ENCODE measurements at places on chromosomes 3 and 15.
A peak's percentile ranks its signal among the peaks of the same experiment; 100 is the strongest.

DNA sequence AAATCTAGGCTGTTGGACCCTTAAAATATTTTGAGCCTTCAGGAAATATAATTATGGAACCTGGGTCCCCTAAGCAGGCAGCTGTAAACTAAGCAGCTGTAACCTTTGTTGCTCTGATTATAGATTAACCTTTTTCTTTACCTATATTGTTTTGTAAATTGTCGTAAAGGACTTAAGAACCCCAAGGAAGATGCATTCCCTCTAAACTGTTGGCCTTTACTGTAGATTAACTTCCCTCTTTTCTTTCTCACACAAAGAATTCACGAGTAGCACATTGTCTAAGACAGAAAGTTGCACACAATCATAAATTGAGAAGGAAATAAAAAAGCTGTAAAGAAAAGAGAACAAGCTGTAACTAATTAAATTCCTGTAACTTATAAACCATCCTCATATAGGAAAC is 877.3 kb downstream of the ROBO2 start:
- DNase-seq: no peak

DNA sequence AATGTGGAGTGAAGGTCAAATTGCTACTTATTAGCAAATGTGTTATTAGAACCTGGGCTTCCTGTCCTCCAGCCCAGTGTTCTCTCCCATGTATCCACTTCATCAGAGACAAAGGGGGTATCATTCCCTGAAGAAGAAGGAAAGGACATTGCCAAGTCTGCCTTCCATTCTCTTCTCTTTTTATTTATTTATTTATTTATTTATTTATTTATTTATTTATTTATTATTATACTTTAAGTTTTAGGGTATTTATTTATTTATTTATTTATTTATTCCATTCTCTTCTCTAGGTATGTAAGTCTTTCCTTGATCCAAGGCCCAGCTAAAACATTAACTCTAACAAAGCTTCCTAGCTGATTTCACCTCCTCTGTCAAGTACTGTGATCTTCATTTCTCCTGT is 277.8 kb upstream of the DNAJC19 start:
- no peak for DNase-seq

DNA sequence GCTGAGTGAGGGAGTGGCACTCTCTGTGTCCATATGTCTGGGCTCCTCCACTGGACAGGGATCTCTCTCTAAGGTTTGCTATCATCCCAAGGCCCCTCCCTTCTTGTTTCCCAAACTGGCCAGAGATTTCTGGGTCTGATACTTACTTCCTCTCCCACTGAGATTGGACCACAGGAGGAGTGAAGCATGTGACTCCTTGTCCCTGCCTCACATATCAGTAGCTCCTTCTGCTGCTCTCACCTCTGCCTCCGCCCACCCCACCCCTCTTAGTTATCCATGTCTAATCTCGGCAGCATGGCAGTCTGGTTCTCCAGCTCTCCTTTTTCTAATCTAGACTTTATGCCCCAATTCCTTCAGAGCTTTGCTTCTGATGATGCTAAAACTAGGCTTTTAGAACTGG is 223.1 kb downstream of the RPLP1 start:
- DNase-seq: no peak

GRCh38 chr3:149902498-149903139 is 68.1 kb downstream of the PFN2 start:
- no peak for DNase-seq

- peak; percentile 13 for DNase-seq
These were observed 10.7 kb downstream of the GCNT3 start for GRCh38 chr15:59622289-59622688.

GRCh38 chr3:104632521-104632920 is 734.2 kb upstream of the ALCAM start:
- DNase-seq: no peak

DNA sequence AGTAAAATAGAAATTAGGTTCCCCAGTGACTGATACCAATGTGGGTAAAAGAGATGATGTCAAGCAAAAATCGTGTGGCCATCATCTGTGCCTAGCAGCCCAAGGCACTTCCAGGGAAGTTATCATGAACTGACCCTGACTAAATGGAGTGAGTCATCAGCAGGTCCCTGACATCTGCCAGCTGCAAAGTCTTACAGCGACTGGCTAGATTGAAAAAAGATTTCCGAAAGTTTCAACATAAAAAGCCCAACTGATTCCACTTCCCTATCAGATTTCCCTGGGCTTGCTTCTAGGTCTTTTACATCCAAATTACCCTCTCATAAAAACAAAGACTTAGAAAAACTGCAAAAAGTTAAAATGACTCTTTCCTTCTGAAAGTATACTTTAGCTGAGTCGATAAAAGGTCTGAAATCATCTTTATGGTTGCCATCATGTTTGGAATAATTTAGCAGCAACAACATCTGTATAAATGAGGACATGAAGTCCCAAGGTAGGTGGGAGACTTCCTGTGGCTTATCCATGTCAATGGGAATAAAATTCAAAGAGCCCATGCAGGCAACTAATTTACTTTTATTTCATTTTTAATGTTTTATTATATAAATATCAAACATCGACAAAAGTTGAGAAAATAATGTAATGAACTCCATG is 342.8 kb downstream of the ERC2 start:
- DNase-seq: no peak

GRCh38 chr15:72099155-72099554 is 18.8 kb downstream of the MYO9A start:
- DNase-seq: no peak

DNA sequence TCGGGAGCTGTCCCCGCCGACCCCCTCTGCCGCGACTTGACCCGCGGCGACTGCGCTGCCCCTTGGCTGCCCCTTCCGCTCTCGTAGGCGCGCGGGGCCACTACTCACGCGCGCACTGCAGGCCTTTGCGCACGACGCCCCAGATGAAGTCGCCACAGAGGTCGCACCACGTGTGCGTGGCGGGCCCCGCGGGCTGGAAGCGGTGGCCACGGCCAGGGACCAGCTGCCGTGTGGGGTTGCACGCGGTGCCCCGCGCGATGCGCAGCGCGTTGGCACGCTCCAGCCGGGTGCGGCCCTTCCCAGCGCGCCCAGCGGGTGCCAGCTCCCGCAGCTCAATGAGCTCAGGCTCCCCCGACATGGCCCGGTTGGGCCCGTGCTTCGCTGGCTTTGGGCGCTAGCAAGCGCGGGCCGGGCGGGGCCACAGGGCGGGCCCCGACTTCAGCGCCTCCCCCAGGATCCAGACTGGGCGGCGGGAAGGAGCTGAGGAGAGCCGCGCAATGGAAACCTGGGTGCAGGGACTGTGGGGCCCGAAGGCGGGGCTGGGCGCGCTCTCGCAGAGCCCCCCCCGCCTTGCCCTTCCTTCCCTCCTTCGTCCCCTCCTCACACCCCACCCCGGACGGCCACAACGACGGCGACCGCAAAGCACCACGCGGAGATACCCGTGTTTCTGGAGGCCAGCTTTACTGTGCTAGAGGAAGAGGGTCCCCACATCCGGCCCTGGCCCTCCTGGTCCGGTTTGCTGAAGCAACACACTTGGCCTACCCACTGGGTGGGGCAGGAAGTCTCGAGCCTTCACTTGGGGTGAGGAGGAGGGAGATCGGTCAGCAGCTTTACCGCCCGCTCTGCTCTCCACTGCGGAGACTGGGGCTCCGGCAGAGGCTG is at the start of gene RASSF1:
RASSF1 (minus strand) TSS at position 389 of the 882 bp plus-strand sequence; CDS start at position 358, 31 bp downstream.
- peak; percentile 78 for DNase-seq

DNA sequence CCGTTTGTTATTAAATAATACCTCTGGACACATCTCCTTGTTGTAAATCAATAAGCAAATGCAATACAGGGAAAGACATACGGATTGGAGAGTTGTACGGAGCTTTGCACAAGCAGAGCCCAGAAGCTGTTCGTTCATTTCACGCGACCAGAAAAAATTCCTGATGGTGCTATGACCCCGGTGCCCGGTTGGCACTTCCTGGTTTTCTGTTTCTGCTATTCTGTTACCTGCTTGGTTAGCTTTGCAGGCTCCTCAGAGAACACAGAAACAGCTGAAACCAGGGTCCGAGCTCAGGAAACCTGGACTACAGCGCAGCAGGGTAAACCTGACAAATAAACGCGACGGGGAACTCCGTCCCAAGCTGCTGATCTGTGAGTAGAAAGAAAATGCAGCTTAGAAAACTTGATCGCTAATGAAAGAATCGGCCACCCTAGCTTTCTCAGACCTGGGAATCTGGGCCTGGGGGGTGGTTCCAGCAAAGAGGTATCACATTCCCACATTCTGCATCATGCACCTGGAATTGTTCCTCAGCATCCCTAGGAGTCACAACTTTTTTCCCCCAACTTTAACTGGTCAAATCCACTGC is 845 bp downstream of the CNTN3 start:
- no peak for DNase-seq

DNA sequence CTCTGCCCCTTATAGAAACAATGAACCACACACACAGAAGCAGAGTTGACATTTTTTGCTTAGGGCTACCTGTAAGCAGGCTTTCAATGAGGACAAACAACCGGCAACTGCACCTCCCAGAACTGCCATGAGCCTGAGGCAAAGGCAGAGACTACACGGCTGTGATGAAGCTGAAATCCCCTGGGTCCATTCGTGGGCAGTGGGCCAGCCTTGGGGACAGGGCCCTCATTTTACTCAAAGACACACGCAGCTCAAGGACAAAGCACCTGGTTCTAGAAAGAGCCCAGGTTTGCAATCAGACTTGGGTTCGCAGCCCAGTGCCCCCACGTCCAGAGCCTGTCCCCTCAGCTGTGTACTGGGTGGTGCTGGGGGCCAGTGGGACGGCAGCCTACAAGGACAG is 17.9 kb downstream of the FAM174B start:
- no peak for DNase-seq

DNA sequence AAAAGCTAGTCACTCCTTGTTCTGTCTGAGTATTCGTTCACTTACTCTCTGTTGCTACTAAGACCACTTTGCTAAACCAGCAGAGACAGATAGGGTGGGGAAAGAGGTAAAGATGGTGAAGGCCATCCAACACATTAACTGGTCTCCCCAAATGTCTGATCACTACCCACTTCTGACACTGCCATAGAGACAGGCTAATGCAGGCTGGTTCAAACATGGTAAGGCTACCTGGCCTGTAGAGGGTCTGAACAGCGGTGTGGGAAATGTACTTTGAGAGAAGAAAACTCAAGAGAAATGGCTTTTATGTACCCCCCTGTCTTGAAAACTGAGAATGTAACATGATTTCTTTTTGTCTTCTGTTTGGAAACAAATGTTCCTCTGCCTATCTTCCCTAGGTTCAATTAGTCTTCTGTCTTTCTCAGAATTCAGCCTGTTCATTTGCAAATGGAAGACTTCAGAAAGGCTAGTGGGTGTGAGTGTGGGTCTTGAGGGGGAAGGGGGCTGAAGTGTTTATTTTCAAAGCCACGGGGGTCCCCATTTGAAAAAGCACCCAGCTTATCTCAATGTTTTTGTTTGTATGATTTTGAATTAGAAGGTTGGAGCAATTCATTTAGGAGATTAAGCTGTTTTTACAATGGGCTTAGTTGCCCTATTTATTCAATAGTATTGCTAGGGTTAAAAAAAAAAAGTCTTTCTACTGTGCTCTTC is 15.8 kb downstream of the ALDH1A2 start:
- DNase-seq: no peak

GRCh38 chr3:184255291-184256039 is 5.9 kb downstream of the CAMK2N2 start:
- DNase-seq: no peak

DNA sequence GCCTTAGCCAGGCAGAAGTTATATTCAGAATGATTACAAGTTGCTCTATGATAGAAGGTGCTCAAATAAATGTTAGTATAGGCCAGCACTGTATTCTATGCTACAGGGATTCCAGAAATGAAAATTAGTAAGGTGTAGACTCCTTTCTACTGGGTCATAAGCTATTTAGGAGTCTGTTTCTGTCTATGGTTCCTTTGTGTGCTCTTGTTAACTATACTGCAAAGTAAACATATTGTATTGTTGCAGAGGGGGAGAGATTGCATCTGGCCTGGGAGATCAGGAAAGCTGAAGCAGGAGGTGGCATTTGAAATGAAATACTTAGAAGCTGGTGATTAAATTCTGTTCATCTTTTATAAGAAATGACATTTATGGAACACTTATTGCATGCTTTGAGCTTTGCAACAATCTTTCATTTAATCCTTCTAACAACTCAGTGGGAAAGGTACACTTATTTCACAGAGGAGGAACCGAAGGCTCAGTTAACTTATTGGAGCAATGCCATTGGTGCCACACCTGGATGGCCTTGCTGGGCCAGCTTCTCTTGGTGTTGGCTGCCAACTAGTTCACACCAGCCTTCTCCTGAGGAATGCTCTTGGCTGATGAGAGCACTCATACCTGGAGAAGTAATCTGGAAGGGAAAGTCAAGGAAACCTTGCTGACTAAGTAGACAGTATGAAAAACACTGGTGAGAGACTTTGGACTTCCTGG is 39.1 kb downstream of the ABHD5 start:
- no peak for DNase-seq

GRCh38 chr15:74263466-74263865 is 27.3 kb downstream of the CCDC33 start:
- DNase-seq: no peak

GRCh38 chr3:61893840-61894566 is 332.6 kb downstream of the PTPRG start:
- no peak for DNase-seq

GRCh38 chr3:143672396-143673165 is 175.7 kb downstream of the SLC9A9 start:
- no peak for DNase-seq

GRCh38 chr3:177109688-177110330 is 87.5 kb downstream of the TBL1XR1 start:
- peak; percentile 37 for DNase-seq

DNA sequence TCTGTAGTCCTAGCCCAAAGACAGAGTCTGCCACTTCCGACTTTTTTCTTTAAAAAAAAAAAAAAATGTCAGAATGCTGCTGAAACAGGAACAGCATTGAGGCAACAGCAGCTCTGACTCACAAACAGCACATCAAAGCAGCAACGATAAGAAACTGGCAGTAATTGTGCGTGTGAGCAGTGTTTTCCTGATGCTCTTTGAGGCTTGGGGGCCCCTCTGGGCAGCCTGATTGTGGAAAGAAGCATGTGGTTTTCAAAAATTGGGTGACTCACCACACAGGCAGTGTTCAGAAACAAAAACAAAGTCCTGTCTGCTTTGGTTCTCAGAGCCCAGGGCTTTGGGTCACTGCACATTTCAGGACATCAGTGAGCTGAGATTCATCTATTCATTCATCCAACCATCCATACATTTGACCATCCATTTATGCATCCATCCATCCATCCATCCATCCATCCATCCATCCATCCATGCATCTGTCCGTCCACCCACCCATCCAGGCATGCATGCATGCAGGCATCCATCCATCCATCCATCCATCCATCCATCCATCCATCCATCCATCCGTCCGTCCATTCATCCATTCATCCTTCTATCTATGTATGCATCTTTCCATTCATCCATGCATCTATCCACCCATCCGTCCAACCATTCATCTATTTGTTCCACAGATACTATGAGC is 308.4 kb downstream of the RPLP1 start:
- DNase-seq: peak; percentile 84

GRCh38 chr3:45131201-45131600 is 15.0 kb downstream of the CDCP1 start:
- DNase-seq: no peak

DNA sequence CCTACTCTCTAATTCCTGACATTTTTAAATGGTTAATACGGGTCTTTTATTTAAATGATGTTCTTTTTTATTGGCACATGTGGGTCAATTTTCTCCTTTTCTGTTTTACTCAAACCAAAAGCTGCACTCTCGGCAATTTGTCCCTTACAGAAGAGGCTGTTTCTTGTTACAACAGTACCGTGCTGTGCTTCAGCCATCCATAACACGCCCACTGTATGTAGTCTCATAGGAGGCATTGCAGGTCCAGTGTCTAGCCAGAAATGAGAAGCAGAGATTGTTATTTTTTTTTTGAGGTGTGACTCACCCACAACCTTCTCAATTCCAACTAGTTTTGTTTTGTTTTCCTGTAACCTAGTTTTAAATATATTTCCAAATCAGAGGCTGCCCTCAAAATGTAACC is 164.6 kb downstream of the GMNC start:
- no peak for DNase-seq
